ENCODE measurements at places on chromosomes 7 and 10.

DNA sequence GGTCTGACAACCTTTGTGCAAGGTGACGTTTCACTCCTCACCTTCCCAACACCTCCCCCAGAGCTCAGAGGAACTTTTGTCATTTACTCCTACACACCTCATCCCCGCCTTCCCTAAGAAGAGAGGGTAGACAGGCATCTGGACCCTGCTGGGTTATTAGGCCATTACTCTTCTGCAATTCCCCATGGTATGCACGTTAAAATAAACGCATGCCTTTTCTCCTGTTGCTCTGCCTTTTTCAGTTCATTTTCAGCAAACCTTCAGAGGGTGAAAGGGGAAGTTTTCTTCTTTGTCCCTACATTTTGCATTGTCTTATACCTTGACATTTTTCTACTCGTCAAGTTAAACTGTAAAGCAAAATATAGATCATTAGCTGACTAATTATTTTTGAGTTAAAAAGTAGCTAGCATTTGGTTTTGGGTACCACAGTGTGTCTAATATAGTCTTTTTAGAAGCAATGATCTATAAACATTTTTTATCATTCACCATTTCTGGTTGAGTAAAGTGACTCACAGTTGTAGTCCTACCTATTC, 10.5 kb upstream of the EDRF1 start:
- DNase-seq = no peak

DNA sequence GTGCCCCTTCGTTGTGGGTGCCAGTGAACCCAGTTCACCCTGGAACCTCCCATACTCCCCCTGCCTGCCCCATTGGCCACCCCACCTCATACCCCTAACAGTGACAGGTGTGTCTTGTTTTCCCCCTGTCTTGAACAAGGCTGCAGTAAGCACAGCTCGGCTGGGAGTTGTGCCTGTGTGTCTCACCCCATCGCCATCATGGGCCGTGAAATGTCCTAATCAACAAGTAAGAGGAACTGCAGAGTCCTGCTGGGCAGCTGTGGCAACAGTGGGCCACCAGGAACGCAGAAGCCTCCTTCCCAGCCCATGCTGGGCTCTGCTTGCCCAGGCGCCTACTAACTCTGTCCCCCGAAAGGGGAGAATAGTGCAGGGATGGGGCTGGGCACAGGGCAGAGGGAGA, 91.6 kb downstream of the C10orf105 start:
- DNase-seq = no peak

GRCh38 chr7:132709971-132710567, 133.8 kb upstream of the PLXNA4 start:
- no peak for DNase-seq

- DNase-seq = no peak
Observed at GRCh38 chr10:285216-285615, 150.0 kb downstream of the ZMYND11 start.

DNA sequence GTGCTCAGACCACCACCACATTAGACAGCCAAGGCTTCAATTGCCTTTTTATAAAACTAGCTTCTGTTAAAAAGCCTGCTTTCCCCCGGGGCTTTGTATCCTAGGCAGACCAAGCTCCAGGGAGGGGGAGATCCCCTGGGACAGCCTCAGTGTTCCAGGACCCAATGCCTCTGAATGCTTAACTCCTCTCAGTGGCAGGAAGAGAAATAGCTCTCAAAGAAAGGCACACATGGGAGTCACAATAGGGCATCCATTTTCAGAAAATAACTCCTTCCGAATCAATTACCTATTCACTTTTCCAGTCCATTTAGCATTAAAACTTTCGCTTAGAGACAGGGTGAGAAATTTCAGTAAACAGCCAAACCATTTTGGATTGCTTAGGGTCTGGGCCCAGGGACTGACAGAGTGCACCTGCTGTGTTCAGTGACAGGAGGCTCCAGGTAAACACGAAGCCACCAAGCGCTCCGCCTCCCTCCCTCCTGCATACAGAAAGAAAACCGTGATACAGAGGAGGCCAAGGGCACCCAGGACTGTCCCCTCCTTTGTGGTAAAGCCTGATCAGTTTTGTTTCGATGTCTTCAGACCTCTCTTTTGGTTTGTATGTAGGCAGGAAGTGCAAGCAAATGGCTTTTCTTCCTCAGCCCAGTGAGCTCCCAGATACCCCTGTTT, 599.7 kb downstream of the KCNMA1 start:
- no peak for DNase-seq

DNA sequence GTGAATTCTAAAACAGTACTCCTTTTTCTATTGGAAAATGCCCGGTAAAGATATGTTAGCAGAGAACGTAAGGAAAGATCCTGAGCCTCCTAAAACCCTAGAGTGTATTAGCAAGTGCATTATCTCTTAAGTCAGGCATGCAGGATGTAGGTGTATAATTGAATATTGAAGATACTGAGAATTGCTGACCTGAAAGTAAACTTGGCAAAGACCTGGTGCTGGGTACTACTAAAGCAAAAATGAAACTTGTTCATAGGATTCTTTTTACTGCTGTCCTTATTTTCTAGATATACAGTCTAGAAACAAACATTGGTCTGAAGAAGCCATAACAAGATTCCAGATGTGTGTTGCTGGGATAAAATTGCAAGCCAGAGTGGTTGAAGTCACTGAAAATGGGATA, 18.8 kb upstream of the VWA2 start:
- no peak for DNase-seq

- no peak for DNase-seq
Observed at GRCh38 chr7:150385302-150385723, 6.2 kb downstream of the ZNF775 start.

DNA sequence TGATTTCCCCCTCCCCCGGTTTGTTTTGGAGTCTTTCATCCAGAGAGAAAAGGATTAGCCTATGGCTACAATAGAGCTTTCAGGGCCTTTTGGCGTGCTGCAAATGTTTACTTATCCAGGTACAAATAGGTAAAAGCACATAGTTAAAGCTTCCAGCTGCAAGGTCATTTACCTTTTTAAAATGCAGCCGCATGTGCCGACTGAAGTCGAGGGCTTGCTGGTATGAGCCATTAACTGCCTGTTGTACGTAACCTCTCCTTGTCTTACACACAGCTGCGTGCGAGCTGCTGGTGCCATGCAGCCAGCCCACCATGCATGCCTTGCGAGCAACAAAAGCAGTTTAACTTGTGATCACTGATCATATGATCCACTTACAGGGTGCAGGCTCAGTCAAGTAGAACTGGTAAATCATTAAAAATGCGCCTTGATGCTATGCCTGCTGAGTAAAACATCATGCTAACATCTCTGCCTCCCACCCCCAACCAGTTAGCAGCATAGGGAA, 866.4 kb downstream of the LRMDA start:
- no peak for DNase-seq

Measured in nucleus accumbens (tissue), 56 donors.